DMS79 treated with DMSO at 0.1 percent for 48 hours (cell line): ENCODE measurements at places on chromosomes 2 and 18.
A peak's percentile ranks its signal among the peaks of the same experiment; 100 is the strongest.

- DNase-seq, result no peak
These were observed 296.4 kb downstream of the CYP26B1 start for GRCh38 chr2:71851094-71851750.

DNA sequence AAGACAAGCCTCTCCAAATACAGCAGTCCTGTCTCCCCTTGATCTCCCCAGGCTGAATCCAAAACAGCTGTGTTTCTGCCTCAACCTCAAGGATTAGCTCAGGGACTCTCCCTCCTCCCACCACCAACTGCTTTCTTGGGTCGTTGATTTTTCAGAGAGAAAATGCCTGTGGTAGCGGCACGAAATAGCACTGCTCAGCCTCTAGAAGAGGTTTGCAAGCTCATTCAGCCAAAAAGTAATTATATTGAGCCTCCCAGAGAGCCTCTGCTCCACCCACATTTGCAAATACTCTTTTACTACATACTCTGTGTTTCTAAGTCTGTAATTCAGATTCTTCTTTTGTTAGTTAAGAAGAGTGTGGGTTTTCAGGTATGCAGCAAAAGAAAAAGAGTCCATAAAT lies 396.4 kb upstream of the TNP1 start:
- DNase-seq, result peak; percentile 100

- DNase-seq, result no peak
These were observed 505.7 kb downstream of the CMPK2 start for GRCh38 chr2:6359964-6360363.

GRCh38 chr2:57947398-57947797 lies 99.2 kb upstream of the VRK2 start:
- no peak for DNase-seq

GRCh38 chr18:76396792-76397191 lies 98.2 kb downstream of the ZNF516 start:
- DNase-seq, result no peak

DNA sequence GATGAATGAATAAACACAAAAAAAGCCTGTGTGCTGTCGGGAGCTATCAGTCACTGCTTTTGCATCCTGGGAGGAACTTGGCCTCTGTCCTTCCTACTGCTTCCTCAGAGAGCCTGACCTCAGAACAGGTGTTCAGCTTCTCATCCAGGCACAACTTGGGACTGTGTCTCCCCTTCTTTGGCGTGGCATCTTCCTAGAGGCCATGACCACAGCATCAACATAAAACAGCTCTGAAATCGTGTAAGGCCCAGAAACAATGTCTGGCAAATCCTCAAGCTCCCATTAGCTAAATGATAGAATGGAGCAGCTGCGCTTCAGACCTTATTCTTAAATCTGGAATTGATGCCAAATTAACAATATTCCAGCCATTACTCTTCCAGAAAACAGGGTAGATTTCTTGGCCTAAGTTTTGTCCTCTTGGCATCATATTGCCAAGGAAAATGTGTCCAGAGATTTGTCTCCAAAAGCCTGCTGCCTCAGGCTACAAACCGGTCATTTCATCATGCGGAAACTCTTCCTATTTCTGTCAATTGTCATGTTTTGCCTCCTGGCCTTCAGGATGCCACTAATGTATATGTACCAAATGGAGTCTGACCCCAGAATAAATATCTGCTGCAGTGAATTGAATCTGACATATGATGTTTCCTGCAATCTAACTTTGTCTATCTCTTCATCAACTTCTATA lies 53.2 kb upstream of the RAB27B start:
- DNase-seq, result no peak

GRCh38 chr2:27303093-27304025 lies 4.9 kb downstream of the UCN start:
- peak; percentile 53 for DNase-seq

GRCh38 chr18:3993941-3994687 lies 461.0 kb downstream of the DLGAP1 start:
- peak; percentile 92 for DNase-seq

GRCh38 chr2:178195390-178196166 lies 1.3 kb downstream of the OSBPL6 start:
- DNase-seq, result peak; percentile 67

DNA sequence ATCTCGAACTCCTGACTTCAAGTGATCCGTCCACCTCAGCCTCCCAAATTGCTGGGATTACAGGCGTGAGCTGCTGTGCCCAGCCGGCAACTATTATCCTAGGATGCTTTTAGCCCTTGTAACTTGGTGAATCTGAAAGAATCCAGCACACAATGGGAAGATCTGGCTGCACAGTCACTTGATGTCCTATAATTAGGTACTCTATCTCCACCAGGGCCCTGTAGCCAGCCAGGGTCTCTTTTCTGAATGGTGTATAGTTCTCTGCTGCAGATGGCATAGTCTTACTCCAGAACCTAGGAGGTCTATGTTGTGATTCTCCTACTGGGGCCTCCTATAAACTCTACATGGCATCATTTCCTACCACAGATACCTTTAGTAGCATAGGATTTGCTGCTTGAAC lies 13.9 kb upstream of the MCM6 start:
- DNase-seq, result no peak

- DNase-seq, result no peak
These were observed 182.0 kb downstream of the PRKCE start for GRCh38 chr2:45833301-45833967.

DNA sequence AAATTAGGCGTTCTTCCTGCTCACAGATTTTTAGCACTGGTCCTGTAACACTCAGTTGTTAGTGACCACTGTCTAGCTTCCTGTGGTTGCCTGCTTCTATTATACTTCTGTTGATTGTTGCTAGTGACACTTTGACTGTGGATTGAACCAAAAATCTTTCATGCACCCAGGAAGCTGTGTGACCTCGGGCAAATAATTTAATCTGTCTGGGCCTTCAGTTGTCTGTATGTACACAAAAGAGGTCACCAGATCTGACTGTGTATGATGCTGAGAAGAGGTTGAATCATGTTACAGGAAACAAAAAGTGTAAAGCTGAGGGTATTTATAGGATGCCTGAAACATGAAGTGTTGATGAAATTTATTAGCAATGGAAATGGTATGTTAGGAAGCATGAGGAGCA lies 12.7 kb downstream of the ICOS start:
- no peak for DNase-seq

DNA sequence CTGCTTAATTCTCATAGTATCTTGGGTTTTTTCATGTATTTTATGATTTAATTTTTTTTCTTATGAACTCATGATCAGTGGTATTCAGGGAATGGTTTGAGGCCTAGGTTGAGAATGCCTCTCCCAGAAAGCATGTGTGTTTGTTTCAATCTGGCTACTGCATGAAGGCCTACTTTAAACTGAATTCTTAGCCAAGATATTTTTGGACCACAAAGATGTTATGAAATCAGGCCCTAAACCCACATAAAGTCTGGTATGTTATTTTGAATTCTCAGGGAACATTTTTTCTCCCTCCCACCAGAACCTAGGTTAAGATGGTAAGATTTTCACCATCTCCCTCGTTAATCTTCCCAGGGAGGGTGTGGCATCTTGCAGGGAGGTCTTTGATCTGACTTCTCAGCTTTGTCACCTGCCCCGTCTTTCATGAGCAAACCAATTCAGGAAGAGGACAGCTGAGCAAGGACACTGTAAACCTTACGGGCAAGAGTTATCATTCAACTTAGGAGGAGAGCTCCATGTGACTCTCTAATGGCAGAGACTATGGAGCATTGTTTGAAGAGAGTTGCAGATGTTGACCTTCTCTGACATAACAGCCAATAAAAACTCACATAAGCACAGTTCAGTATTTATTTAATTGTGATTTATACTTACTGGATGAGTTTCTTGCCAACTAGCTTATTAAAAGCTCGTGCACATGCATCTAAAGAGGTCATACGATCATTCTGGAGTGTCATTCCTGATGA lies 21.3 kb upstream of the ACKR3 start:
- DNase-seq, result no peak

DNA sequence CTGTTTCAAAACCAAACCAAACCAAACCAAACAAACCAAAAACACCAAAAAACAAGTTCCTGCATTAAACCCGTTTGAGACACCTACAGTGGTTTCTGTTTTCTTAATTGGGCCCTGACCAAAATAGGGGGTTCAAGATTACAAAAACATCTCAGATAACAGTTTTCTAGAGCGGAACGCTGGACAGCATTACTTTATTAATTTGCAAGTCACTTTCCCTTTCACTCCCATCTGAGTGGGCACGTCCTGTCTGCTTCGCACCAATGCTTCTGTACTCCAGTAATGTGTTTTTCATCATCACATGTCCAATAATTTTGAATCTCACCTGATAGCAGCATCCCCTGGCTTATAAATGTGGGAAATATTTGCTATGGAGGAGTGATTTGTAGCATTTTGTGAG lies 11.7 kb upstream of the MYO1B start:
- no peak for DNase-seq

GRCh38 chr2:147917161-147917560 lies 72.3 kb downstream of the ACVR2A start:
- no peak for DNase-seq

GRCh38 chr2:128275498-128276045 lies 43.1 kb downstream of the HS6ST1 start:
- no peak for DNase-seq

DNA sequence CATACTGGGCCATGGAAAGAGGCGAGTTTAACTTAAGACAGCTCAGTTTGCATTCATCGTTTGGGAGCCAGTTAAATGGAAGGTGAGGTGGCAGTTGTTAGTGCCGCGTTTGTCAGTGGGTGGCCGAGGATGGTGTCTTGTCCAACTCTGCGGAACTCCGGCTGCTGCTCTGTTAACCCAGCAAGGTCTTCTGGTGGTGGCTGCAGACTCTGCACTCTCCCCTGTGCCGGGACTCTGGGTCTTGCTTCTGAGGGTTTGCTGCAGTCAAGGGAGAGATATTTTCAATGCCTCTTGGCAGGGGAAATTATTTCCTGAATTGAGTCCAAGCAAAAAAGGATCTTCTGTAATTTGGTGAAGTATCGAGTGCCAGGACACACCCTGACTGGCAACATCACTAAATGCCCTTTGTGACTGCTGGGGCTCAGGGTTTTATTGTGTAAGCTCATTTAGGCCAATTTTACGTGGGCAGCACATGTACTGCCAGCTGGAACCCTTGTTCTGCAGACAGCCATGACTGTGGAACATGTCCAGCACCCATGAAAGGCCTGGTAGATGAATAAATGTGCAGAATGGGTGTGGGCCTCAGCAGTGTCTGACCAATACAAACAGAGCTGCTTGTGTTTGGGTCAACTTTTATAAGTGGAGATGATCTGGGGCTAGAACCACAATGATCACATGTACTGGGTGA lies 58.1 kb downstream of the IL1R2 start:
- no peak for DNase-seq

- DNase-seq, result no peak
These were observed 216.3 kb downstream of the BCL11A start for GRCh38 chr2:60337142-60337497.

- DNase-seq, result no peak
These were observed 600.2 kb downstream of the NYAP2 start for GRCh38 chr2:225999692-226000091.

DNA sequence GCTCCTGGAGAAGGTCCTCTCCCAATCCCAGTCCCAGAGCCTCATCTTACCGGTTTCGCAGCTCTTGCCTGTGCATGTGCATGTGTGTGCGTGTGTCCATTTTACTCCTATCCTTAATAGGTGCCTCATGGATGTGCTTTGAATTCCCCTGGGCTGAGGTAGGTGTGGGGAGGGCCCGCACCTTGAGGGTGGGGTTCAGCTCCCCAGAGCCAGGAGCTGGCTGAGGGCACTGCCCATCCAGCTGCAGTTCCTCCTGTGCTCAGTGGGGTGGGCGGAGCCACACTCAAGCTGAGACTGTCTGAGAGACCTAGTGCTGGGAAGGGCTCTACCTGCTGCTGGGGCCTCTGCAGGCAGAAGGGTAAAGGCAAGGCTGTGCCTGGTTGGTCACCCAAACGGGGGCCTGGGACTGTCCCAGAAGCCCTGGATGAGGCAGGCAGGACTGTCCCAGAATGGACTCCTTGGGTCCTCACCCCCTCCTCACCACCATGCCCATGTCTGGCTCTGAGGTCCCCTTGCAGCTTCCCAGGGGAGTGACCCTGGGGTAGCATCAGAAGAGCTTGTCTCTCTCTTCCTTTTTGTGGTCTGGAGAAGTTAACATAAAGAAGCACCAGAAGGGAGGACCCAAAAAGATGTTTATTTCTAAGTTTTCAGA lies 8.9 kb downstream of the GDF7 start:
- no peak for DNase-seq

DNA sequence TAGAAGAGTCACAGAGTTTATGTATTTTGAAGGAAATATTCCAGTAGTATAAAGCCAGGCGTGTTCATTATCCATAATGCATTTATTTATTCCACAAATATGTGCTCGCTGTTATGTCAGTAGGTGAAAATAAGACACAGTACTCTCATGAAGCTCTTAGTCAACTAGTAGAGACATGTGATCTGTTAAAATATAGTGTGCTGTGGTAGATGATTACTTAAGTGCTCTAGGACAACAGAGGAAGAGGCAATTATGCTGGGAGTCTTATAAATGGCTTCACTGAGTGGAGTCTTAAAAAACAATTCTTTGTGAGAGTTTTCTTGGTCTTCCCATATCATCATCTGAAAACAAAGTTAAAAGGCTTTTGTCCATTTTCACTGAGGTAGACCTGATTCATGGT lies 457.3 kb downstream of the XIRP2 start:
- DNase-seq, result peak; percentile 73

- peak; percentile 56 for DNase-seq
These were observed at the start of gene ARHGEF4 for GRCh38 chr2:130836501-130837174. TSS of gene ARHGEF4 (plus strand) at chr2:130836914. CDS start at chr2:130836954, 40 bp downstream.

DNA sequence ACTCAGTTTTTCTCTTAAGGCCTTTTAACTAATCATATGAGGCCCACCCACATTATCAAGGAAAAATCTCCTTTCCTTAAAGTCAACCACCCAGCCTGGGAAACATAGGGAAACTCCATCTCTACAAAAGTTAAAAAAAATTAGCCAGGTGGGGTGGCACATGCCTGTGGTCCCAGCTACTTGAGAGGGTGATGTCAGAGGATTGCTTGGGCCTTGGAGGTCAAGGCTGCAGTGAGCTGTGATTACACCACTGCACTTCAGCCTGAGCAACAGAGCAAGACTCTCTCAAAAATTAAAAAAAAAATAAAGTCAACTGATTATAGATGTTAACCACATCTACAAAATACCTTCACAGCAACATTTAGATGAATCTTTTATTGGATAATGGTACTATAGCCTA lies 5.8 kb downstream of the DPYSL5 start:
- no peak for DNase-seq

DNA sequence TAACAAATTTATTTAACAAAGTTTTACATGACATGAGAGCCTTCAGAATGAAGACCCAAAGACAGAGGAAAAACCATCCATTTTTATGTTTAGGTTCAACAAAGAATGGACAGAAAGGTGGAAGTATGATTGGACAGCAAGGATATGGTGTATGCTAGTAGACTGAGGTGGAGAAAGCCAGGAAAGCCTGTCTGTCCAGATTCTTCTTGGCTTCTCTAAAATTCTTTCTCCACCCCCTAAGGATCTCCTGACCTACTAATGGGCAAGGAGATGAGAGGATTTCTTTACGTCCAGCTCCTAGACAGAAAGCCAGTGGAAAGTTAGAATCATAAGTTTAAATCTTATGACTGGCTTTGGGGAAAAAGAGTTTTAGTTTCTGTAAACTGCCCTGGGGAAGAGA lies 3.0 kb downstream of the ATIC start:
- DNase-seq, result no peak

- DNase-seq, result no peak
These were observed 136.3 kb downstream of the OLA1 start for GRCh38 chr2:174112073-174112472.

GRCh38 chr18:45656194-45656770 lies 41.0 kb downstream of the SLC14A2 start:
- DNase-seq, result no peak
